ENCODE measurements at places on chromosomes 7 and 10. TPM values are rescaled to one million over a fixed set of nuclear protein-coding genes. Genes with fewer than 3 reads are reported as not detected.

The ZPBP gene
- total RNA-seq, result not detected

The CYP3A5 gene
- 3.7 TPM for total RNA-seq

The HOXA7 gene
- not detected for total RNA-seq

The PAPSS2 gene
- total RNA-seq, result 0.26 TPM

The PILRA gene
- not detected for total RNA-seq

The FAM180A gene
- total RNA-seq, result not detected

The ATRNL1 gene
- 0.53 TPM for total RNA-seq

The ANKRD30A gene
- total RNA-seq, result not detected

The PNLIP gene
- under 0.01 TPM for total RNA-seq

The TCAF2 gene
- total RNA-seq, result 2.3 TPM

The CALHM3 gene
- total RNA-seq, result not detected

The GBX1 gene
- not detected for total RNA-seq

The CAMK2B gene
- total RNA-seq, result not detected

The ZSCAN25 gene
- 13.8 TPM for total RNA-seq

The SDK1 gene
- 0.51 TPM for total RNA-seq

The KAZALD1 gene
- 4.0 TPM for total RNA-seq

The LRRC27 gene
- 6.9 TPM for total RNA-seq

The COX19 gene
- 17.5 TPM for total RNA-seq

The NODAL gene
- total RNA-seq, result not detected
